ENCODE measurements at places on chromosomes 11 and 22.

GRCh38 chr11:84224042-84224441 is 937.9 kb upstream of the CCDC90B start:
- no peak for DNase-seq

DNA sequence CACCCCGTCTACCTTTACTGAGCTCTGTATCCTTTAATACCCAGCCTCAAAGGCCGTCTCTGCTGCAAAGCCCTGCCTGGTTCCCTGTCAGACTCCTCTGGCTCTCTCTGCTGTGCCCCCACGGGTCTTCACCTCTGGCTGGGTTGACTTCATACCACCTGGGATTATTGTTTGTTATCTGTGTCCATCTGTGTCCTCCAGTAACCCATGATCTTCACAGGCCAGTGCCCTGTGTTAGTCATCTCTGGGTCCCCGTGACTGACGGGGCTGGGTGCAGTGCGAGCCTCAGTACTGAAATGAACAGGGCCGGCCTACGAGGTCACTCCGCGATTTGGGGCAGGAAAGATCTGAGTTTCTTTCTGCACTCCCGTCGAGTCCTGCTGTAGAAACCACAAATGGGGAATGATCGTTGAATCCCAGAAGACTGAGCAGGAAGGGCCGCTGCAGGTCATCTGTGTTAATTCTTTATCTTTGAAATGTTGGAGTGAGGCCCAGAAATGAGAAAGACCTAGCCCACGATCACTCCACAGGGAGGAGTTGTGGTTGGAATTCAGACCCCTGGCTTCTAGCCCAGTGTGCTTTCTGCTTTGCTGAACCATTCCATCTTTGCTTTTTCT is 12.3 kb upstream of the TUB start:
- DNase-seq, result no peak

- DNase-seq, result no peak
Measured at GRCh38 chr22:19082793-19083192, 39.4 kb downstream of the DGCR2 start.

- peak; percentile 51 for DNase-seq
Measured at GRCh38 chr11:12556788-12557384, 117.3 kb upstream of the TEAD1 start.

- no peak for DNase-seq
Measured at GRCh38 chr11:47175746-47176327, 842 bp downstream of the ARFGAP2 start.

- DNase-seq, result no peak
Measured at GRCh38 chr11:104067534-104067933, 31.1 kb downstream of the DDI1 start.

DNA sequence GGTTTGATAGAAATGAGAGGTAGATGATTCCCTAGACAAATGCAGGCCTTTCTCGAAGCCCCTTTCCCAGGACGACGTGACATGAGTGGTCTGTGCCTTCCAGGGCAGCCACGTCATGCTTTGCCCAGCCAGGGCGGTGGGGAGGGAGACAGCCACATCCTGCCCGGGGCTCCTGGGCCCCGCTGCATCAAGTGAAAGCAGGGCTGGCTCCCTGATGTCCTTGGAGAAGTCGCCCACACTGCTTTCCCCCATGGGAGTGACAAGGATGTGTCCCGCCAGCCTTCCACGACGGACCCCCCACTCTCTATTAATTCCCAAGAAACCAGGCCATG is 13.2 kb downstream of the PPARA start:
- no peak for DNase-seq

DNA sequence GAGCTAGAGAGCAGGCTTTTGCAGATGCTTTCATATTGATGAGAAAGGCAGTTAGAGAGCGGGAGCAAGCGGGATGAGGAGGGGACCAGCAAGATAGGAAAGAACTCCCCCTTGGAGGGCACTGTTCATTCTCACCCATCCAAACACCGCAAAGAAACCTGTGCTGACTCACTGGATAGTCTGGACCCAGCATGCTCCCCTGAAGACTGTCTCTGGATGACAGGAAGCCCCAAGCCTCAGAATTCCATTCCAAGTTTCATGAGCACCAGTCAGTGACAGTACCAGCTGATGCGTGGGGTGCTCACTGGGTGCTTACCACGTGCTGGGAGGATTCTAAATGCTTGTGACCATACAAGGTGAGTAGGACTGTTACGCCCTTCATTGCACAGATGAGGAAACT is 34.2 kb downstream of the MICAL3 start:
- no peak for DNase-seq

- no peak for DNase-seq
Measured at GRCh38 chr11:70783356-70783755, 385.0 kb downstream of the CTTN start.

DNA sequence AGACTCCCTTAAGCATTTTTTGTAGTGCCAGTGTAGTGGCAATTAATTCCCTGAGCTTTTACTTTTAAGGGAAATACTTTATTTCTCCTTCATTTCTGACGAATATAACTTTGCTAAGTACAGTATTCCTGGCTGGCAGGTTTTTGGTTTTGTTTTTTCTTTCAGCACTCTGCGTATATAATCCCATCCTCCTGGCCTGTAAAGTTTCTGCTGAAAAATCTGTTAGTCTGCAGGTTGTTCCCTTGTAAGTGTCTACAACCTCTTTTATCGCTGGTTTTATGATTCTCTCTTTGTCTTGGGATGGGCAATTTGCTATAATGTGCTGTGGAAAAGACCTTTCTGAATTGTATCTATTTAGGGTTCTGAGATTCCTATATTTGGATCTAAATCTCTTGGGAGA is 56.0 kb downstream of the KCNQ1OT1 start:
- DNase-seq, result no peak

DNA sequence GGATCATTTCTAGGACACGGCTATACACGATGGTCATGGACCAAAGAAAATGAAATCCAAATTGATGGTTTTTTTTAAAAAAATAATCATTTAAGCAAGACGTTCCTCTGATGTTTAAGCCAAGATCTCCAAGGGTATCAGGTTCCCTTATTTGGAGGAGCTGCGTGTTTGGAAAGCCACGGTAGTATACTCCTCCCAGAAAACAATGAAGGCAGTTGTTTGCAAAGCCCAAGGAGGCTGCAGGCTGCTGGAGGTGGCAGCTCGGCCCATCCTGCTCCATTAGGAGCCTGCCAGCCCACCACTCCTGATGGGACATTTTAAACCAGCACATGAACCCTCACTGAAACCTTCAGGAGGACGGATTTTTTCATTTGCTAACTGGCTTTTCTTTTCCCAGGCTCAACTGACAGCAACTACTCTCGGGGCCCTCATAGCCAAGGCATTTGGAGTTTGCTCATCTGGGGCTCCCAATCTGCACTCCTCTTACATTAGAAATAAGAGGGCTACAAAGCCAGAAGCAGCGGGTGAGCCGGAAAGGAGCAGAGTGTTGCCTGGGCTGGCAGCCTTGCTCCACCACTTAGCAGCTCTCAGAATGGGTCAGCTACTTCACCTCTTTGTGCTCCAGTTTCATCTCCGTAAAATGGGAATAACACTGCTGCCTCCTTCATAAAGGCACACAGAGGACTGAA is 58.4 kb downstream of the ABTB2 start:
- no peak for DNase-seq

DNA sequence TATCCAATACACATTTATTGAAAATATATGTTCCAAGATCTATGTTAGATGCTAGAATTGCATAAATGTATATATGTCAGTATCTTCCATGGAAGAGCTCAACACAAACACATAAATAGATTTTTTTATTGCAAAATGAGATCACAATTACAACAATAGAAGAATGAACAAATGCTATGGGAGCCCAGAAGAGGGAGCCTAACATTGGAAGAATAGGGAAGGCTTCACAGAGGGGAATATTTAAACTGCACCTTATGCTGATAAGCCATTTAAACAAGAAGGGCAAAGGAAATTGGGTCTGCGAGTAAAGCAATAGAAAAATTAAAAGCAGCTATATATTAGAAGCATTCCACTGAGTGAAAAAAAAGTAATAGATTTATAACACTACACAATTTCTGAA is 96.1 kb upstream of the LRRC55 start:
- no peak for DNase-seq

DNA sequence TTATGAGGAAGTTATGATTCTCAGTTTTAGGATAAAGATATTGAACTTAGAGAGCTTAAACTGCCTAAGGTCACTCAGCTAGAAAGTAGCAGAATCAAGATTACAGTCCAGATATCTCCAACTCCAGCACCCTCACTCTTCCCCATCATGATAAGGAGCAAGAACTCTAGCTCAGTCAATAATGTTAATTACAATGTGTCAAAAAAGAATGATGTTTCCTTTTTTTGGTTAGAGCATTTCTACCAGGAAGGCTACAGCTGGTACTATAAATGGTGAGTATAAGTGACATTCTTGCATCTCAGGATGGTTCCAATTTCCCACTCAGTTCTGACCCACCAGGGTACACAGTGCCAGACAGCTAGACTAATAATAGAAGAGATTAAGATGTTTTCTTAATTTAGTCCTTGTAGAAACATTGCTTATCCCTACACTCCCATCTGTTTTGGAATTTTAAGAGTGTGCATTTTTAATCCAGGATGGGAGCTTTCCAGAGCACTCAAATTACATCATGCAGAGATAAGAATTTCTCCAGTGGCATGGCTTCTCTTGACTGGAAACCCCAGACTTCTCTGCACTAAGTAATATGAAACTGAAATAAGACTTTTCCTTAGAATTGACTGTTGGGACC is 21.6 kb upstream of the BBOX1 start:
- DNase-seq, result no peak

- DNase-seq, result no peak
Measured at GRCh38 chr22:40042312-40042711, 47.6 kb downstream of the FAM83F start.

GRCh38 chr11:113305440-113306336 is 8.7 kb upstream of the TTC12 start:
- DNase-seq, result peak; percentile 85

DNA sequence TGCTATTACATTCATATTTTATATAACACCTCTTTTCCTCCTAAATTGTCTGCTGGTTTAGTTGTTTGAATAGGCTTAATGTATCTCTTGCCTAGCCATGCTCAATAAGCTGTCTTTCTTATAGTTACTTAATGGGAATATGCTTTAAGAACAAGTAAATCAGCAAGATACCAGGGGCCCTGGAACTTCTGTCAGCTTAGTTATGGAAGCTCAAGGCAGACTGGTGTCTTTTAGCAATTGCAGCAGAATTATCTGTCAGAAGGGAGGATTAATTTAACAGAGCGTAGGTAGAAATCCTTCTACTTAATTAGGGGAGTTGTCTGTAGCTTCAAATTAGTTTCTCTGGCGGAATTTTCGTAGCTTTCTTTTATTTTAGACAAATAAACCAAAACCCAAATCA is 94.9 kb downstream of the C11orf91 start:
- no peak for DNase-seq

DNA sequence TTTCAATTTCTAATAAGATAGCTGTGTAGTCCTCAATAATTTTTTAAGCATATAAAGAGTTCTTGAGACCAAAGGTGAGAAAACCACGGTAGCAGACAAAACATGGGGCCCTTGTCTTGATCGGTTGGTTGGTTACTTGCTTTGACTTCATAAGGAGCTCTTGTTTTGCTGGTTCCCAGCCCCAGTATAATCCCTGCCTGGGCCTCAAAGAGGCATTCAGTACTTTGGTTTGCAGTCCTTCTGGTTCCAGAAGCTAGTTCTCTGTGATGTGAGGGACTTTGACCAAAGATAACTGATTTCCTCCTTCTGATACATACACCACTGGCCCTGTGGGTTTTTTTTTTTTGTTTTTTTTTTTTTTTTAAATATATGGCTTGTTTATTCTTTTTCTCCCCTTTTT is 17.1 kb downstream of the MARK2 start:
- DNase-seq, result no peak

GRCh38 chr22:26544489-26544888 is 32.2 kb upstream of the TFIP11 start:
- DNase-seq, result no peak

DNA sequence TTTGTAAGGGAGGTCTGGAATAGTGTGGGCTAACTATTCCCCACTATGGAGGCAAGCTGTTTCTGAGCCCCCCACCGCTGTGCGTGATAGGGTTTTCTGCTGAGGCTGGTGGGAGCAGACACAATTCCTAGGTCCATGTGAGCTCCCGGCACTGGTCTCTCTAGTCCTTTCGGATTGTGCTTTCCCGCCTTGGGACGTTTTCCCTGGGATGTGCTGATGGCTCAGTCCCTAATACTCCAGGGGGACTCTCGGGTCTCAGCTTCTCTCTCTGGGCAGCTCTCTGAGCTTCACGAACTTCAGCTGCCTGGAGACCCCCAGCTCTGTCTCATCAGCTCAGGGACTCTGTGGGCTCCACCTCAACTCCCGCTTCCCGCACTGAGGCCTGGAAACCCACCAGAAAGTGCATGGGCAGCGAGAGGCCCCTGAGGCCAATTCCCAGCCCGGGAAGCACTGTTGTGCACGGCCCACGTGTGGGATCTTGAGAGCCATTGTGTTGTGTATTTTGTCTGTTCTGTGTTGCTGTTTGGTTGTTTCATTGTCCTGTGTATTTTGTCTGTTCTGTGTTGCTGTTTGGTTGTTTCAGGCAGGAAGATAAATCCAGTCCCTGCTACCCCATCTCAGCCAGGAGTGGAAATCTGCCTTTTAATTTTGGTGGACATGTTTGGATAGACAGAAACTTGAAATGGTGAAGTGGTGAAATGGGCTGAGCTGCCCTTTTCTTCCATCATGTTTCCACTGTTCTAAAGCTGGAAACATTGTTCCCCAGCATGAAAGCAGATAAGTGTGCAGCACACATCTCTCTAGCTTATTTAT is 12.7 kb upstream of the TNNT3 start:
- DNase-seq, result no peak

DNA sequence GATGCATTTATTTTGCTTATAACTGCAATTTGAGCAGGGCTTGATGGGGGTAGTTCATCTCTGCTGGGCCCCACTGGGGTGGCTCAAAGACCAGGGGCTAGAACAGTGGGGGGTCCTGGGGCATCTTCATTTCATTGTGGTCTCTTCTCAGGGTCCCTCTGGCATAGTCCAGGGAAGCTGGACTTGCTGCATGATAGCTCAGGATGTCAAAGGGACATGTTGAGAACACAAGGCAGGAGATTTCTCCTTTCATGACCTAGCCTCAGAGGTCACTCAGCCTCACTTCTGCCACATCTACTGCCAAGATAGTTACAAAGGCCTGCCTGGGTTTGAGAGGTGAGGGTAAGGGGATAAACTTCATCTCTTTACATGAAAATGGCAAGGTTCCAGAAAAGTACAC is 89.5 kb downstream of the CWC15 start:
- DNase-seq, result no peak

GRCh38 chr11:100174881-100175280 is 512.2 kb upstream of the ARHGAP42 start:
- no peak for DNase-seq

DNA sequence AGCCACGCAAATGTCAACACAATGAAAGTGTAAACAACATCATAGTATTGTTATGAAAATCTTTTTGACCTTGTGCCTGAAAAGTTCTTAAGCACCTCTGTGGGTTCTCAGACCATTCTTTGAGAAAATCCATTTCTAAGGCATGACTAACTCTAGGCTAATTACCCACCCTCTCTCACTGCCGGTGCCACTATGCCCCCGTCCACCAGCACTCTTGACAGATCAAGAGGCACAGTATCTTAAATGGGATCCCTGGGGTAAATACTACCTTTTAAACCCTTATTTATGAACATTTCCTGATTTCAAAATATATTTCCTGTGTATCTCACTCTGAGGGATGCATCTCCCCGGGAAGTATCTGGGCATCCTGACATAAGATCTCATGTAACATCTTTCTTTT is 607.5 kb downstream of the METTL15 start:
- DNase-seq, result peak; percentile 17

GRCh38 chr11:10674911-10675440 is 18.6 kb downstream of the IRAG1 start:
- DNase-seq, result no peak
